ENCODE measurements at places on chromosomes 3 and 15. TPM values are rescaled to one million over a fixed set of nuclear protein-coding genes. Genes with fewer than 3 reads are reported as not detected.
A peak's percentile ranks its signal among the peaks of the same experiment; 100 is the strongest.

DNA sequence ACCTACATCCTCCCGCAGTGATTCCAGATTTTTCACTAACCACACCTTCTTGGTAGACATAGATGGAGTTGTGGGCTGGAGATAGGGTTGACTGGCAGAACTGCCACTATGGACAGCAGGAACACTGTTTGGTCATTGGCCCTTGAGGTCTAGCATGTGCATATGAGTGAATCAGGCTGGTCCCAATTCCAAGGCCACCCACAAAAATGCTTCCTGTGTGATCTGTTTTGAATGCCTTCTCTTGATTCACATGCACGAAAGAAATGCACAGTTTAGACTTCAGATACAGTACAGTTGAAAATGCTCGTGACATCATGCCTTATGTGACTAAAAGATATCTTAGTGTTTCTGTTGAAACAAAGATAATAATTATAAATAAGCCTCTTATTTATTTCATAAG, 285.8 kb upstream of the SEMA6D start:
- H3K27ac ChIP-seq = no peak overlapping the region
- H3K36me3 ChIP-seq = no peaks in the 10 kb centered on the region
- no peaks in the 10 kb centered on the region for H3K4me1 ChIP-seq
- DNase-seq = no peak
- H3K27me3 ChIP-seq = no peaks in the 10 kb centered on the region

The ITGB5 gene
- total RNA-seq = 123 TPM

GRCh38 chr3:139173372-139174108, 128.8 kb upstream of the PRR23C start:
- no peak overlapping the region for H3K27ac ChIP-seq
- H3K36me3 ChIP-seq = no peaks in the 10 kb centered on the region
- H3K4me1 ChIP-seq = no peaks in the 10 kb centered on the region

DNA sequence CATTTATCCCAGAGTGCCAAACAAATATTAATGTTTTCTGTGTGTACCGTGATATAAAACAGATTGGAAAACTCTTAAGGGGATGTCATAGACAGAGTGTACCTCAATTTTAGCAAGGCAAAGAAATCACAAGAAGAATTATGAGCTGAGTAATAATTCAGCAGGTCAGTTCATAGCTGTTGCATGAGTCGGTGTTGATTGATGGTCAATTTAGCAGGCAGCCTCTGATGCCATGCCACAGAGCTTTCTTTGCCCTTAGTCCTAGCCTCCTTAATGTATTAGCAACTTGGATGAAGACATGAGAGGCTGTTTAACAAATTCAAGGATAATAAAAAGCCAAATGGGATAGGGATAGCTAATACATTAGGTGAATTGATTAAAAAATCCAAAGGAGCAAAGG, 6.8 kb downstream of the SLC35A5 start:
- no peak overlapping the region for H3K4me3 ChIP-seq
- no peaks in the 10 kb centered on the region for H3K36me3 ChIP-seq
- no peak overlapping the region for H3K27ac ChIP-seq
- no peaks in the 10 kb centered on the region for H3K27me3 ChIP-seq
- H3K4me1 ChIP-seq = no peaks in the 10 kb centered on the region

The INTS14 gene
- 37.7 TPM for total RNA-seq

DNA sequence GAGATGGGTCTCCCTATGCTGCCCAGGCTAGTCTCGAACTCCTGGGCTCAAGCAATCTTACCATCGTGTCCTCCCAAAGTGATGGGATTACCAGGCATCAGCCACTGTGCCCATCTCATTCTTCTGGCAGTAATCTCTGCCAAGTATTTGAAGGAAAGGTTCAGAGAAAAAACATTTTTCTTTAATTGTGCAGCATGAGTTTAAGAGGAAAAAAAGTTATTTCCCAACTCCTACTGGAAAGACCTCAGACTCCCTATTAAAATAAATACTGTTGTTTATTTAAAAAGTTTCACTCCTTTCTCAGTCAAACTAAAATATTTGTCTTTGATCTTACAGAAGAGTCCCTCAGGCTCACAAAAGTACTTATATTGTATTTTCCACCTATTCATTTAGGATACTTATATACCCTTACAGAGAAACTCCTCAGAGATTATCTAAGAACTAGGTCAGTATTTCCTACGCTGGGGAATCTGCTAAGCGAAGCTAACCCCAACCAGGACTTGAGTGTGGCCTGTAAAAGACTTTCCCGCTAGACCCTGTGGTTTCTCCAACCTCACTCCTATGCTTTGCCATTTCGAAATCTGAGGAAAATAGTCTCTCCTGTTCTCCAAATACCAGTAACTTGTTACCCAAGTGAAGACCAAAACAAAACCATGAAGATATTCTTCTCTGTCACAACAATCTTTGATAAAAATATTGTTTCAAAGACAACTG, 28.7 kb downstream of the WWTR1 start:
- no peaks in the 10 kb centered on the region for H3K36me3 ChIP-seq
- H3K27ac ChIP-seq = no peak overlapping the region
- H3K4me3 ChIP-seq = no peak overlapping the region
- no peak for DNase-seq

The GPR62 gene
- not detected for total RNA-seq

- no peak overlapping the region for H3K4me3 ChIP-seq
- no peaks in the 10 kb centered on the region for H3K4me1 ChIP-seq
- H3K36me3 ChIP-seq = peaks cover 2% of the 10 kb centered on the region
- H3K27ac ChIP-seq = no peak overlapping the region
These were observed 19.2 kb downstream of the UBP1 start for GRCh38 chr3:33420966-33421365.

GRCh38 chr15:53811530-53811929, 52.1 kb upstream of the WDR72 start:
- peaks cover 64% of the 10 kb centered on the region for H3K4me1 ChIP-seq
- no peak overlapping the region for H3K4me3 ChIP-seq
- peak; percentile 45 for DNase-seq
- no peaks in the 10 kb centered on the region for H3K27me3 ChIP-seq
- H3K36me3 ChIP-seq = no peaks in the 10 kb centered on the region

- no peak overlapping the region for H3K4me3 ChIP-seq
- DNase-seq = no peak
- H3K27ac ChIP-seq = no peak overlapping the region
These were observed 15.7 kb upstream of the RPLP1 start for GRCh38 chr15:69436951-69437350.

- no peak for DNase-seq
- H3K4me1 ChIP-seq = no peaks in the 10 kb centered on the region
- no peaks in the 10 kb centered on the region for H3K27me3 ChIP-seq
- no peaks in the 10 kb centered on the region for H3K36me3 ChIP-seq
- no peak overlapping the region for H3K27ac ChIP-seq
These were observed 14.2 kb upstream of the COLQ start for GRCh38 chr3:15535732-15536131.

The TMCO5A gene
- not detected for total RNA-seq

DNA sequence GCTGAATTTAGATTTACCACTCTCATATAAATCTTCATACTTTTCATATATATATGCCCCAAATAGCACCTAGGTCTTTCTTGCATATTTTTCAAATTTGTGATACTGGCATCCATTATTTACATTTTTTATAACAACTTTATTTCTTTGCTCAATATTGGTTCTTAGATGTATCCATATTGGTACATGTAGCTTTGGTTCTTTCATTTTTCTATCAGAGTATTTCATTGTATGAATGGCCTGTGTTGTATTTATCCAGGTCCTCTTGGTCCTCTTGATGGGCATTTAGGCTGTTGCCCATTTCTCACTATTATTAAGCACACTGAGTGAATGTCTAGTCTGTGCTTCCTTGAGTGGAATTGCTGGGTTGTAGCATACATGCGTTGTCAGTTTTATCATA, 8.4 kb downstream of the SLC6A11 start:
- H3K36me3 ChIP-seq = no peaks in the 10 kb centered on the region
- no peaks in the 10 kb centered on the region for H3K4me1 ChIP-seq
- no peak for DNase-seq
- no peaks in the 10 kb centered on the region for H3K27me3 ChIP-seq

- no peaks in the 10 kb centered on the region for H3K4me1 ChIP-seq
These were observed 141.7 kb downstream of the FBLN2 start for GRCh38 chr3:13690636-13691035.

DNA sequence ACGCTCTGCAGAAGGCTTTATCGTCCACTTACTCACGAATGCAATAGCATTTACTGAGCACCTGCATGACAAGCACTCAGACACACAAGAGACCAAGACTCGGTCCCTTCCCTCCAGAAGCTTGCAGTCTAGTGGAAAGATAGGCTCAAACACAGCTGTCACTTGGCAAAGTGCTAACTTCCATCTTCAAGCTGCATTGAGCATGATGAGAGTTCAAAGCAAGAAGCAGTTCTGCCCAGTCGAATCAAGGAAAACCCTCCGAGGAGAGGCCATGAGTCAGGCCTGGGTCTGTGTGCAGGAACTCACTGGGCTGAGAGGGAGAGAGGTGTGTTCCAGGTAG, 51.5 kb downstream of the C3orf20 start:
- H3K27ac ChIP-seq = no peak overlapping the region
- no peak overlapping the region for H3K4me3 ChIP-seq
- DNase-seq = no peak
- H3K36me3 ChIP-seq = no peaks in the 10 kb centered on the region
- no peaks in the 10 kb centered on the region for H3K27me3 ChIP-seq
- no peaks in the 10 kb centered on the region for H3K4me1 ChIP-seq

DNA sequence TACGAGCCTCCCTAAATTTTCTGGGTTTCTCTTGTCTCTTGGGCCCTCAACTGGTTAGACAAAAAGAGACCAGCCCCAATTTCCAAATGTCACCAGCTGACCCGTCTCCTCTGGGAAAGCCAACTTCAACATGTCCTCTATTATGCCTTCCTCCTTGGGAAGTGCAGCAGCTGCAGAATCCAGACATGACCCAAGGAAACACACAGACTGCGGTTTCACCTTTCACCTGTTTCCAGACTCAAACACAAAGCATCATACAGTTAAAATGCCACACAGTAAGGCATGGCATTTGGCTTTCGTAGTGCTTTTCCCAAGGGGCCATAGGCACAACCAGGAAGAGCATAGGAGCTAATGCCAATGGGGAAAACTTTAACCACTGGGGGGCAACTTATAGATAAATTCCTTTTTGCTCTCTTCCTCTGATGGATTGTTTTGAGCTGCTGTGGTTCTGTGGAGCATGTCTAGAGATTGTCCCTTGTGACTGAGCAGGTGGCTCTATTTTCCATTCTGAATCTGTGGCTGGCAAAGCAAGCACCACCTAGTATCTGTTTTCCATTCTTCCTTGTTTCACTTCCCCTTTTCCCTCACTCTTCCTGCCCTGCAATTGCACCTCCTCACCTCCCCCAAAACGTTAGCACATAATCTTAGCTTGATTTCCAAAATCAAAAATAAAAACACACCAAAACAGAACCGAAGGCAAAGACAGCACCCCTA, 49.3 kb downstream of the HHLA2 start:
- H3K4me3 ChIP-seq = no peak overlapping the region
- no peaks in the 10 kb centered on the region for H3K27me3 ChIP-seq
- no peaks in the 10 kb centered on the region for H3K4me1 ChIP-seq
- no peaks in the 10 kb centered on the region for H3K36me3 ChIP-seq
- no peak overlapping the region for H3K27ac ChIP-seq

DNA sequence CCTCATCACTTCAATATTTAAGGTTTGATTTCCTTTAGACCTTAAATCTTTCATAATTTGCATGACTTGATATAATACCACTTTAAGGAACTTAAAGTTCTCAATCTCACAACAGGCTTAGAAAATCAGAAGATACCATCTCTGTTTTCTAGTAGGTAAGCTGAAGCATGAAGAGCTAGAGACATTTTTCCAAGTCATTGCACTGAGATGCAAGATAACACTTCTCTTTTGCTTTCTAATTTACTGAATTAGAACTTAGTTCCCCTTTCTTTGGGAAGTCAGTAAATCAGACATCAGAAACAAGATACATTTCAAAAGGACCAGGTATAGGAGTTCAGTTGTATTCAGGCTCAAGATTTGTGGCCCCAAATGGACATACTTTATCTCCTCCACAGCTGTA, 79.7 kb downstream of the DZIP3 start:
- no peak for DNase-seq
- H3K4me1 ChIP-seq = no peaks in the 10 kb centered on the region
- H3K4me3 ChIP-seq = no peak overlapping the region
- H3K27me3 ChIP-seq = no peaks in the 10 kb centered on the region
- H3K27ac ChIP-seq = no peak overlapping the region

DNA sequence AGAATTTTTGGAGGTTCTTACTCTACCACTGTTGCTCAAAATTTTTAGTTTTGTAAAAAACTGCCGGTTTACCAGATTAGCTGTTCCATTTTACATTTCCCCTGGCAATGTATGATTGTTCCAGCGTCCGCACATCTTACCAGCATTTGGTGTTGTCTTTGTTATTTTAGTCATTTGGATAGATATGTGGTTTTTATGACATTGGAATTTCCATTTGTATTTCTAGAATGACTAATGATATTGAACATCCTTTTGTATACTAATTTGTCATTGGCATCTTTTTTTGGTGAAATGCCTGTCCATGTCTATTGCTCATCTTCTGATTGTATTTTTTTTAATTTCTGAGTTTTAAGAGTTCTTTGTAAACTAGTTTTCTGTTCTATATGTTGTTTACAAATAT, 28.5 kb downstream of the LRRC28 start:
- H3K27me3 ChIP-seq = no peaks in the 10 kb centered on the region
- H3K36me3 ChIP-seq = no peaks in the 10 kb centered on the region
- H3K4me1 ChIP-seq = no peaks in the 10 kb centered on the region
- H3K27ac ChIP-seq = no peak overlapping the region
- DNase-seq = no peak

DNA sequence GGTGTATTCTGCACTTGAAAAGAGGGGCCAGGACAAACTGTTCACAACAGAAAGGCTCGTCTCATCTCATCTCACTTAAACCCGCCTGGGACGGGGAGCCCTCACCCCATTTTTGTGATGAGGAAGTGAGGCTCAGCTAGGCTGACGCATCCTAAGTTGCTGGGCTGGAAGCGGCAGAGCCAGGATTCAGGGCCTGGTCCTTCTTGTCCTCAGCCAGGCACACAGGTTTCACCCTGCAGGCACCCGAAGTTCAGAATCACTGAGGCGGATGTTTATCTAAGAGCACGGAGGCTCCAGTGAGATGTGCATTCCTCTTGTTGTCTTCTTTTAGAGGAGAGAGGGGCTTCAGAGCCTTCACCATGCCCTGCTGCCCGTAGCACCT, 51.1 kb upstream of the PLXNA1 start:
- H3K4me3 ChIP-seq = no peak overlapping the region
- no peaks in the 10 kb centered on the region for H3K36me3 ChIP-seq
- H3K4me1 ChIP-seq = peaks cover 35% of the 10 kb centered on the region

GRCh38 chr3:157111518-157111917, 48.4 kb downstream of the CCNL1 start:
- no peaks in the 10 kb centered on the region for H3K36me3 ChIP-seq
- no peaks in the 10 kb centered on the region for H3K27me3 ChIP-seq
- no peak overlapping the region for H3K27ac ChIP-seq
- H3K4me3 ChIP-seq = no peak overlapping the region

GRCh38 chr3:14235912-14236295, 57.3 kb downstream of the LSM3 start:
- no peak overlapping the region for H3K27ac ChIP-seq
- H3K4me1 ChIP-seq = peaks cover 33% of the 10 kb centered on the region
- H3K27me3 ChIP-seq = no peaks in the 10 kb centered on the region
- H3K4me3 ChIP-seq = no peak overlapping the region
- no peak for DNase-seq
